ENCODE measurements at places on chromosomes 11 and 22. TPM values are rescaled to one million over a fixed set of nuclear protein-coding genes. Genes with fewer than 3 reads are reported as not detected.

KRTAP5-7 gene
- total RNA-seq = not detected

RIMBP3B gene
- 0.30 TPM for total RNA-seq

TIMP3 gene
- 1.3 TPM for total RNA-seq

MYO7A gene
- total RNA-seq = 1.3 TPM

MUC5AC gene
- total RNA-seq = 1.8 TPM

GAB2 gene
- total RNA-seq = 4.3 TPM

OR10AG1 gene
- total RNA-seq = not detected

POTEH gene
- total RNA-seq = not detected

PNPLA5 gene
- total RNA-seq = not detected

OR6A2 gene
- not detected for total RNA-seq

ROBO4 gene
- not detected for total RNA-seq

AASDHPPT gene
- 31.7 TPM for total RNA-seq

RAB39A gene
- total RNA-seq = 0.43 TPM

UQCR10 gene
- 124 TPM for total RNA-seq

SDHD gene
- total RNA-seq = 66.1 TPM

CHRM1 gene
- 0.06 TPM for total RNA-seq

SCGB1A1 gene
- total RNA-seq = not detected

CDC42BPG gene
- 1.5 TPM for total RNA-seq

Data from A549 treated with Hydrocortisone at 1 μM for 4 hours (cell line).